ENCODE measurements at places on chromosomes 1 and 21. TPM values are rescaled to one million over a fixed set of nuclear protein-coding genes. Genes with fewer than 3 reads are reported as not detected.

TRPM2 gene
- 2.5 TPM for total RNA-seq

OR10Z1 gene
- total RNA-seq = not detected

TUT4 gene
- 56.9 TPM for total RNA-seq

FCMR gene
- 1.9 TPM for total RNA-seq

LYPD8 gene
- not detected for total RNA-seq

IL10 gene
- total RNA-seq = 1.6 TPM

TRIM17 gene
- 3.8 TPM for total RNA-seq

LRRC71 gene
- total RNA-seq = not detected

SPRR2A gene
- total RNA-seq = not detected

GABPA gene
- 20.7 TPM for total RNA-seq

AKR7A3 gene
- total RNA-seq = 1.7 TPM

RBM11 gene
- 0.38 TPM for total RNA-seq

FAM131C gene
- total RNA-seq = not detected

PTGS2 gene
- total RNA-seq = 14.7 TPM

FCRL2 gene
- not detected for total RNA-seq

GPX7 gene
- total RNA-seq = 7.5 TPM

LMX1A gene
- total RNA-seq = not detected

G0S2 gene
- total RNA-seq = 51.8 TPM

GJA9 gene
- not detected for total RNA-seq

RNF2 gene
- 17.1 TPM for total RNA-seq

C1QA gene
- 22.9 TPM for total RNA-seq

PAQR7 gene
- total RNA-seq = 15.4 TPM

TESK2 gene
- 28.9 TPM for total RNA-seq

DIO1 gene
- total RNA-seq = not detected

TSACC gene
- not detected for total RNA-seq

CYP2J2 gene
- total RNA-seq = 16.0 TPM

HSD11B1 gene
- total RNA-seq = 53.0 TPM

DNAJC6 gene
- 3.5 TPM for total RNA-seq

RGS13 gene
- 0.34 TPM for total RNA-seq

DMRTA2 gene
- not detected for total RNA-seq

VASH2 gene
- not detected for total RNA-seq

ARL8A gene
- 41.1 TPM for total RNA-seq

CD53 gene
- total RNA-seq = 8.2 TPM

TEDDM1 gene
- total RNA-seq = not detected

TMEM51 gene
- 6.4 TPM for total RNA-seq

LCE3D gene
- total RNA-seq = 5.3 TPM

C2CD4D gene
- 1.6 TPM for total RNA-seq

OR2T2 gene
- total RNA-seq = 0.31 TPM

CASQ2 gene
- 2.1 TPM for total RNA-seq

COL6A2 gene
- 88.9 TPM for total RNA-seq

FASLG gene
- not detected for total RNA-seq

MYCL gene
- total RNA-seq = 80.8 TPM

FAM72B gene
- 1.5 TPM for total RNA-seq

NBPF10 gene
- 1.8 TPM for total RNA-seq

TSPAN2 gene
- 1.8 TPM for total RNA-seq

ABCD3 gene
- 42.7 TPM for total RNA-seq

GPR25 gene
- total RNA-seq = not detected

CLCA1 gene
- total RNA-seq = not detected

KRTAP13-2 gene
- total RNA-seq = not detected

GUCA2B gene
- total RNA-seq = not detected

TGFB2 gene
- 3.7 TPM for total RNA-seq

HSD3B2 gene
- total RNA-seq = not detected

GNB1 gene
- total RNA-seq = 151 TPM

CYP4X1 gene
- total RNA-seq = 14.3 TPM

GOLT1A gene
- total RNA-seq = not detected

PTPRC gene
- 4.7 TPM for total RNA-seq

ARMH1 gene
- 5.0 TPM for total RNA-seq

PLA2G2A gene
- total RNA-seq = 15.1 TPM
